Skeletal muscle tissue (tissue), 5 donors: ENCODE measurements at places on chromosomes 5 and 9. TPM values are rescaled to one million over a fixed set of nuclear protein-coding genes. Genes with fewer than 3 reads are reported as not detected.

The ARRDC3 gene
- 132 TPM for total RNA-seq

The MAMDC2 gene
- total RNA-seq, result 11.0 TPM

The STPG3 gene
- not detected for total RNA-seq

The SLC27A6 gene
- 1.6 TPM for total RNA-seq

The CD274 gene
- total RNA-seq, result 0.52 TPM

The ISOC1 gene
- 32.4 TPM for total RNA-seq

The C1QTNF2 gene
- total RNA-seq, result 15.1 TPM

The SPEF2 gene
- total RNA-seq, result 3.7 TPM

The MARCHF11 gene
- total RNA-seq, result 1.0 TPM

The QRFP gene
- not detected for total RNA-seq

The GALNT12 gene
- 1.6 TPM for total RNA-seq

The FRMD3 gene
- 27.7 TPM for total RNA-seq

The FRRS1L gene
- 1.0 TPM for total RNA-seq

The CKMT2 gene
- 92.9 TPM for total RNA-seq

The SPATA31E1 gene
- total RNA-seq, result not detected

The HCN1 gene
- total RNA-seq, result 4.2 TPM

The COL15A1 gene
- total RNA-seq, result 178 TPM

The ABCA1 gene
- 33.9 TPM for total RNA-seq

The CDC20B gene
- not detected for total RNA-seq

The PCDHB5 gene
- 3.1 TPM for total RNA-seq

The CXCL14 gene
- 19.8 TPM for total RNA-seq

The QSOX2 gene
- total RNA-seq, result 3.7 TPM

The BRD3OS gene
- total RNA-seq, result 3.7 TPM

The PRLR gene
- total RNA-seq, result 0.52 TPM

The OTP gene
- not detected for total RNA-seq

The TMED9 gene
- 37.6 TPM for total RNA-seq
